MG63 (cell line): ENCODE measurements at places on chromosomes 13 and 19.

DNA sequence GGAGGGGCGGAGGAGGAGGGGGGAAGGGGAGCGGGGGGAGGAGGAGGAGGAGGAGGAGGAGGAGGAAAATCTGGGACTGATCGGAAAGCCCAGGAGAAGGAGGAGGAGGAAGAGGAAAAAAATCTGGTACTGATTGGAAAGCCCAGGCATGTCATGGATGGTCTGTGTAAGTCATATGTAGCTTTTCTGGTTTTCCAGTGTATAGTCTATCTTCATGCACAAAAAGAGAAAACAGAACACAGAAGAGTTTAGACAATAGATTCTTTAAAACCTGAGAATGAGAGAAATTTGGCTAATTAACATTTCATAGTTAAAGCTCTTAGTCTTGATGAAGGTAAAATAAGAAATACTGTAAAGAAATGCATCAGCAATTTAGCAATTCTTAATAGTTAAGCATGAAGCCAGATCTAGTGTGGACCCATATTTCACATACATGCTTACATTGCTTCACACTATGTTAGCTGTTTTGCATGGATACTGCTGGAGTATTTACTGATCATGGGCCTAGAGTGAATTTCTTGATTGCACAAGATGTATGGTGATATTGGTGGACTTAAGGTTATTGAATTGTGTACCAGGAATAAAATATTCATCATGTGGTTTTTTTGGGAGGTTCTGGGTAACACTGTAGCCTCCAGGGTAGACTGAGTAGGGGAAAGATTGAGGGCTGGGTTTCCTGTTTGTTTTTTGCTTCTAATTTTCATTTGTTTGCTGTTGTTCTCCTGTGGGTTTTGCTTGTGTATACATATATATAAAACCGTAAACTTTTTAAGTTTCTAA is 41.4 kb downstream of the SUCLA2 start:
- DNase-seq = no peak

- DNase-seq = no peak
These were observed 60.1 kb downstream of the UFM1 start for GRCh38 chr13:38409771-38410170.

GRCh38 chr13:67440236-67440975 is 210.3 kb upstream of the PCDH9 start:
- DNase-seq = no peak

- DNase-seq = no peak
These were observed 13.9 kb downstream of the ZNF543 start for GRCh38 chr19:57334191-57334590.

DNA sequence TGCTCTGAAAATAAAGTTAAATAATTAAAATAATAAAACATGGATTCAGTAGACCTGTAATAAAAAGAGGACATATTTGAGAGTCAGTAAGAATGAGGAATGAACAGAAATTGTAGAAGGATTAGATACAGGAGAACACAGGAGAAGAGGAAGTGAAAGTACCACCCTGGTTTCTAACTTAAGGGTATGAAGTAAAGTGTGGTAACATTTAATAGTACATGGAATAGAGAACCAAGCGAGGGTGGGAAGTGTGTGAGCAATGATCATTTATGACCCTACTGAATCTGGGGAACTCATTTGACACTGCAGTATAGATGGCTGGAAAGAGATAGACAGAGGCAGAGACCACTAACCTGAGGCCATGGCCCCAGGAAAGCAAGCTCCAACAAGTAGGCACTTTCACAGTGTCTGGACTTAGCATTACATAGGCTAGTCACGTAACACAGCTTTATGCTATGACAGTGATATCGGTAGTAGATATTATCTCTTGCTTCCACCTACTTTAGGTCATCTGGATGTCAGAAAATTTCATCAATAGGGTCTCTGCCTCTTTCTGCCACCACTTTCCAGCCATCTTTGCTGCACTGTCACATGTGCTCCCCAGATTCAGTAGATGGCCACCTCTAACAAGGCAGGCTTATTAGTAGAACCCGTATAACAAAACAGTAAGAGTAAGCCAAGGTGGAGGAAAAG is 633.9 kb upstream of the MIR17HG start:
- no peak for DNase-seq

DNA sequence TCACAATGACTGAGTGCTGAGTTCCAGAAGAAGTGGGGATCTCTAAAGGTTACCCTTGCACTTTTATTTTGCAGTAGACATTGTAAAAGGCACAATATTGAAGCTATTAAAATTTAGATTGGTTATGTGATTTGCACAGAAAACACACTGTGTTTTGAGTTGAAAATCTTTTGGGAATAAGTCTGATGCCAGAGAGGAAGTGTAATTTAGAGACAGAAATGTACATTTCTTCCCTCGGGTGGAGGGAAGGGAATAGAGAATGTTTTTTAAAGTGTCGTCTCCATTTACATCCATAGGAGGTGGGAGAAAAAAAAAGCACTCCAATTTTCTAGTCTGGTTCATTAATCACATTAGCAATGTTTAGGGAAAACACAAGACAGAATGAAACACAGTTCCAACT is 465.8 kb downstream of the OLFM4 start:
- DNase-seq = no peak

DNA sequence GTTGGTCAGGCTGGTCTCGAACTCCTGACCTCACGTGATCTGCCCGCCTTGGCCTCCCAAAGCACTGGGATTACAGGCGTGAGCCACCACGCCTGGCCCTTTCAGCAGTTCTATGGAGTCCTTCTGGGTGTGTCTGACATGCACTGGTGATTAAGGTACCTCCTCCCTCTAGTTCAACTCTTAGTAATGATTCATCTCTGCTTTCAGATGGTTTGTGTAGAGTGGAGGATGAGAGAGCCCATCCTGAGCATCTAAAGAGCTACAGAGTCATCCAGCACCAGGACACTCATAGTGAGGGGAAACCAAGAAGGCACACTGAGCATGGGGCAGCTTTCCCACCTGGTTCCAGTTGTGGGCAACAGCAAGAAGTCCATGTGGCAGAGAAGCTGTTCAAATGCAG is 8.2 kb downstream of the ZNF584 start:
- no peak for DNase-seq

GRCh38 chr13:51249770-51250741 is 27.9 kb downstream of the FAM124A start:
- DNase-seq = no peak

DNA sequence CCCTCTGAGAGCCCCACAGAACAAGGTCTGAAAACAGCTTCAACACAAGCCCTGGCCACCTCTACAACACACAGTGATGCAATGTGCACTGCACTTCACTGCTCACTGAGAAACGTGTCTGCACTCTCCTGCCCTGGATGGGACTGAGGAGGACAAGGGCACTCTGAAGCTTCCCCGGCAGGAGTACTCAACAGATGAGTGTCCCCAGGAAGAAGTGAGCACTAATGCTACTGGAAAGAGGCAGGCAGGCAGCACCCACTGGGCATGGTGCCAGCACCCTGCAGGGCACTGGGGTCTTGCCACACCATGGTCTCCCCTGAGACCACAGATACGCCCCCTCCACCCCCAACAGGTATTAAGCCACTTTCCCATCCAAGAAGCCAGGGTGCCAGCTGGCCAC is 17.7 kb upstream of the SLC35E1 start:
- no peak for DNase-seq

DNA sequence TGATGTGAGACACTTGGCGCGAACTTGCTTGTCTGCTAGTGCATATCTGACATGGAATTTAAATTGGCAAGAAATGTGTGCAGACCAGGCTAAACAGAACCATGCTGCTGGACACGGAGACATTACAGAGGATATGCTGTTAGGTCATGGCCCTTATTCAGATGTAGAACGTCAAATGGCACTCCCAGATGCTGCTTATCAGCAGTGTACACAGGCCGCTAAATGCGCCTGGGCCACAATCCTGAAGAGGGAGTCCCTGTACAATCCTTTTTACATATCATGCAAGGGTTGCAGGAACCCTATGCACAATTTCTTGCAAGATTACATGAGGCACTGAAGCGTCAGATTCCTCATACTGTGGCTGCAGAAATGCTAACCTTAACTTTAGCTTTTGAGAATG is 9.3 kb downstream of the ZNF350 start:
- DNase-seq = no peak

- DNase-seq = no peak
These were observed 84.0 kb upstream of the LSM14A start for GRCh38 chr19:34088292-34088691.

GRCh38 chr19:20209051-20209450 is 42.0 kb downstream of the ZNF486 start:
- no peak for DNase-seq

DNA sequence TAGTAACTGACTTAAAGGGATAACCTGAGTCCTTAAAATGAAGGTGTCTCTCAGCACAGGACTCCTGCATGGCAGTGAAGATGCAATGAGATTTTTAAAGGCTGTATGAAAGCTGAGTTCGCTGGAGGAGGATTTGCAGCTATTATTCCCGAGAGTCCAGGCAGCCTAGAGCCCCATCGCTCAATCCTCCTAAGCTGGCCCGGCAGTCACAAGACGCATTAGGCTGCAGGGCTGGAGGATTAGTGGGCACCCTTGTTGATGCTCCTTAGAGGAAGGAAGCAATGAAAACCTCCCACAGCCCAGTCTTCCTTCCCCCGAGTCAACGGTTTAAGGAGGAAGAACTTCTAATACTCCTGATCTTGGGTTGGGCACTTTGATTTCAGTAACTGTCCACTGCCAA is 239.5 kb downstream of the EFNB2 start:
- DNase-seq = no peak

- DNase-seq = no peak
These were observed 13.4 kb downstream of the MBD3L2B start for GRCh38 chr19:7007859-7008258.

- DNase-seq = peak; percentile 95
These were observed 46.5 kb downstream of the TGDS start for GRCh38 chr13:94549232-94550061.

GRCh38 chr19:40322271-40322610 is 26.0 kb downstream of the C19orf47 start:
- no peak for DNase-seq

DNA sequence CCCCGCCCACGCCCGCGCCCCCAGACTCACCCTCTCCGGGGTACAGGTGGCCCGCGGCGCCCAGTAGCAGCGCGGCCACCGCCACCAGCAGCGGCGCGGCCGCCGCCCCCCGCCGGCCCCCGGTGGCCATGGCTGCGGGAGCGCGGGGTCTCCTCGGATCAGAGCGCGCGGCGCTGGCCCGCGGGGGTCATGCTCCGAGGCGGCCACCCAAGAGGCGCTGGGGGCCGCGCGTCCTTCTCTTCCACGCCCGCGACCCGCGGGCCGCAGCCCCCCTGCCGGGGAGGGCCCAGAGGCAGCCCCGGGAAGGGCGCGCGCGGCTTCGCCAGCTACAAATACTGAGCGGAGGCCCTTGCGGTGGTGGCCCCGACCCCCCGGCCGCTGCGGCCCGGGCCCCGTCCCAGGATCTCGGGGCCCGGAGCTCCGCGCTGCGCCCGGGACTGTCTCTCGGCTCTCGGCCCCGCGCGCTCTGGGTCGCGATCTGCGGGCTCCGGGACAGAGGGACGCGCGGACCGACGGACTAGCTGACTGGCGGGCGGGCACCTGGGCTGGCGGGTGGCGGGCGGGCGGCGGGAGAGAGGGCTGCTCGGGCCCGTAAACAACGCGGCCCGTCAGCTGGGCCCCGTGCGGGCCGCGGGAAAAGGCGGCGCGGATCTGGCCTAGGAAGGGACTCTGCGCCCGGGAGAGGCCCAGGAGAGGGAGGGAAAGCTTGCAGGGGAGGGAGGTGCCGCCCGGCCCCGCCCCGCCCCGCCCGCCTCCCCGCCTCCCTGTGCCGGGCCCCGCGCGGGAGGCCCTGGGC is at the start of gene INSR:
TSS of gene INSR (minus strand) at position 653 of the 796 bp plus-strand sequence. CDS start at position 130, 523 bp downstream.
- DNase-seq = peak; percentile 94

GRCh38 chr13:24274452-24275021 is 34.8 kb upstream of the C1QTNF9 start:
- no peak for DNase-seq
